ENCODE measurements at places on chromosomes 6 and 20.

- no peak for DNase-seq
Measured at GRCh38 chr20:64212755-64213154, 42.8 kb upstream of the PCMTD2 start.

GRCh38 chr6:64990652-64991304 is 716.2 kb downstream of the EYS start:
- DNase-seq = no peak

DNA sequence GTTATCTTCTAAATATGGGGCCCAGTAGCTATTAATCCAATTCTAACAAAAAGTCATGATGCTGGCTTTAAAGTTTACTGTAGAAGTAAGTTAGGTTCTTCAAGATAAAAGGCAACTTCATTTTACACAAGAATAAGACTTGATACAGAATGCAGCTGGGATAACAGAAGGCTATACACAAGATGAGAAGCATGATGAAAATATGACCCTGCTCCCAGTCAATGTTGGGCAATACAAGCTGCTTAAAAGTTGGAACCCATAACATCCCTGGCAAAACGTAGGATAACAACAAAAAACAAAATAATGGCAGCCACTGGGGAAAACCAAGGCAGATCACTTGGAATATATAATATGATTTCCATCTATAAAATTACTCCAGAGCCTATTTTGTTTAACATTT is 87.6 kb upstream of the RSPO3 start:
- DNase-seq = no peak

GRCh38 chr6:42046464-42047212 is 3.7 kb upstream of the TAF8 start:
- DNase-seq = no peak

- no peak for DNase-seq
Measured at GRCh38 chr6:134114918-134115714, 62.7 kb upstream of the SLC2A12 start.

DNA sequence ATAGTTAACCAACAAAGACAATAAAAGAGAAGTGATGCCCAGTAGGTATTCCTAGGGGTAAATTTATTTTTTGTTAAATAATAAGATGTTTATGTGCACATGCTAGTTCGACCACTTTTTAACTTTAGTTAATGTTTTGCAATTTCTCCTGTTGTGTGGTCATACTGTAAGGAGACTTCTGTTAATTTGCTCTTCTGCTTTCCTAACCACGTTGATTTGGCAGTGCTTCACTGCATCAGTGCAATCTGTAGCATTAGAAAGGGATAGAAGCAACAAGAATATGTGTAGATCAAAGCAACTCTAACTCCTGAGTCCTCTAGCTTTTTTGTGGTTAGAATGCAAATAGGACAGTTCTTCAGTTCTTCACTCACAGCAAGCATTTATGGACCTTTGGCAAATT is 13.9 kb downstream of the MYB start:
- no peak for DNase-seq

DNA sequence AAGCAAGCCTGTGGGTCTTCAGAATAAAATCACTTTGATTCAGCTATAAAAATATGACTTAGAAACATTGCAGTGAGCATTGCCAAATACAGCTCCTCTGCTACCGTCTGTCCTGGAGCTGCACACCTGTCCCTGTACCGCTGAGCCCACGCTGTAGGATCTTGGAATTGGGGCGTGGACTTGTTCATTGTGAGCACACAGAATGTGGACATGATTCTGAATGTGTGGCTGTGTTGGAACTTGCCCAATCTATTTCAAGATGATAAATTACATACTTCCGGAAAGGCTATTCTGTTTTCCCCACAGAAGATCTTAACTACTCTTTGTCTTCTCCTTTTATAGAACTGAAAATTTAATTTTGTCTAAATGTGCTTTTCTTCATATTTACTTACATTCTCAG is 107.3 kb downstream of the UST start:
- no peak for DNase-seq

- no peak for DNase-seq
Measured at GRCh38 chr20:49699200-49699992, 14.3 kb downstream of the B4GALT5 start.

DNA sequence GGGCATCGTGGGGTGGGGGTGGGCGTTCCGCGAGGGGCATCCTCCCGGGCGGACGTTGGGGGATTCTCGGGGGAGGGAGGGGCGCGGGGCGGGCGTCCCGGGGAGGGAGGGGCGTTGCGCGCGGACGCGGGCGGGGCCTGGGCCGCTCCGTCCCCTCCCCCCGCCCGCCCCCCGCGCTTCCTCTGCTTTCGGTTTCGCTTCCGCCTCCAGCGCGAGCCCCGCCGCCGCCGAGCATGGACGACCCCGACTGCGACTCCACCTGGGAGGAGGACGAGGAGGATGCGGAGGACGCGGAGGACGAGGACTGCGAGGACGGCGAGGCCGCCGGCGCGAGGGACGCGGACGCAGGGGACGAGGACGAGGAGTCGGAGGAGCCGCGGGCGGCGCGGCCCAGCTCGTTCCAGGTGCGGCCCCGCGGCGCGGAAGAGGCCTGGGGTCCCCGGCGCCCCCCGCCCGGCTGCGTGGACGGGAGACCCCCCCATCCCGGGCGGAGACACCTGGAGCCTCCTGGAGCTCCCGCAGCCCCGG is at the start of gene OGFR:
TSS of gene OGFR (plus strand) at position 209 of the 528 bp plus-strand sequence. CDS start at position 234, 25 bp downstream.
- DNase-seq = peak; percentile 90

- no peak for DNase-seq
Measured at GRCh38 chr6:26199773-26200764, 112.8 kb downstream of the HFE start.

GRCh38 chr6:24621626-24622289 is 24.2 kb downstream of the KIAA0319 start:
- DNase-seq = no peak

GRCh38 chr6:146857980-146858347 is 259.2 kb downstream of the ADGB start:
- DNase-seq = no peak

- no peak for DNase-seq
Measured at GRCh38 chr6:116389357-116389756, 18.6 kb downstream of the DSE start.

GRCh38 chr6:116015983-116016382 is 44.7 kb downstream of the FRK start:
- DNase-seq = no peak

DNA sequence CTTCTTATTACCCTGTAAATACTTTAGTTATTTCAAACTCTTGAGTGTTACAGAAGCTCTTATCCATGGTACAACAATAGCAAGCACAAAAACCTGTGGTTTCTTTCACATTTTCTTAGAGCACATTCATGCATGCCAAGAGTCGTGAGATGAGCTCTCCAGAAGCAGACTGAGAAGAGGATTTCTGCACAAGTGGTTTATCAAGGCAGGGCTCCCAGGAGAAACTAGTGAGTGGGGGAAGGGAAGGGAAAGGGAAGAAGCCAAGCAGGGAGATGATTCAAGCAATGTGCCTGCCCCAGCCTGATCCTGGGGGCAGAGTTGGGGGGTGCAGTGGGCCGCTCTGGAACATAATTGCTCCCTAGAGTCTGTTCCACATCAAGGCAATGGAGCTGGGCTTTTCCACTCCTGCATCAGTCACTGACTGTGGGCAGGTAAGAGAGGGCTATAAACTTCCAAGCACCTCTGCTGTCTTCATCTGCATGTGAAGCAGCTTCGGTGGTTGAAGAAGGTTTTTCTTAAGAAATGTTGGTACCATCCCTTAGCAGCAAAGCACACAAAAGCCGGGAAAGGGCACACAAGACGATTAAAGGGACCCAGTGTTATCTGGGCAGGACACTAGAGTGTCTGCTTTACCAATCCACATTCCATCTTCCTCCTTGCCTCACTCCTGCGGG is 152.1 kb downstream of the PLCB4 start:
- DNase-seq = no peak

GRCh38 chr6:104541411-104541810 is 318.3 kb downstream of the HACE1 start:
- DNase-seq = no peak

DNA sequence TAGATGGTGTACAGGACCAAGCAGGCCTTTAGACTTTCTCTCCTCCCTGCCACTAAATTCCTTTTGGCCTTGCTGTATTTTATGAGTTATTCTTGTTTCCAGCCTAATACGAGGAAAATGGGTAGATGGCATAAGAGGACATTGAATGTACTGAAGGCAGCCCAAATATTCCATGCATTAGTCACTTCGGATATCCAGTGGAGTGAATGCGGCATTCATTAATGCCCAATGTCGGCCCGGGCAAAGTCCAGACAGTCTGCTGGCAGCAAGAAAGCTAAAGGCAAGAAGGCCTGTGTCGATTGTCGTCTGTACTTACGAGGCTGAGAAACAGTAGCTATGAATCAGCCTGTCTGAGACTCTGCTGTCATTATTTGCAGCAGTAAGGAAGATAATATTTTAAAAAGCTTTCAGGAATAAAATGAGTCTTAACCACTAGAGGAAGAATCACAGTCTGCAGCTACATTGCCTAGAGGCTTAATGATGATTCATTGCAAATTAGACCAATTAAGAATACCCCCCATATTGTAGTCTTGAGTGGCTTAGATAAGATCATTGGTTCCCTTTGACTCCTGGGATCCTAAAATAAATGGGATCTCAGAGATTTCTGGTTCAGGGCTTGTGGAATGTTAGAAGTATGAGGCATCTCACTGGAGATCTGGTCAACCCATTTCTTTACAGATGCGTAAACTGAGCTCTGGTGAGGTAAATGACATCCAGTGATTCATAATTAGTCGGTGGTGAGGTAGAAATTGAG is 534.1 kb upstream of the JAG1 start:
- DNase-seq = no peak

- no peak for DNase-seq
Measured at GRCh38 chr20:20277894-20278335, 90.0 kb upstream of the INSM1 start.

Data from GM12891 (cell line).